ENCODE measurements at places on chromosomes 5 and 9. TPM values are rescaled to one million over a fixed set of nuclear protein-coding genes. Genes with fewer than 3 reads are reported as not detected.

The EIF4E1B gene
- polyA plus RNA-seq, result not detected

The SLC6A18 gene
- polyA plus RNA-seq, result not detected

The MSH3 gene
- polyA plus RNA-seq, result 12.6 TPM

The NIM1K gene
- polyA plus RNA-seq, result 0.16 TPM

The BARHL1 gene
- polyA plus RNA-seq, result not detected

The DMGDH gene
- polyA plus RNA-seq, result 0.54 TPM

The TMC1 gene
- not detected for polyA plus RNA-seq

The PCDHB8 gene
- not detected for polyA plus RNA-seq

The SAXO1 gene
- 0.10 TPM for polyA plus RNA-seq

The CRHBP gene
- not detected for polyA plus RNA-seq

The CATSPER3 gene
- 0.34 TPM for polyA plus RNA-seq

The WDR31 gene
- polyA plus RNA-seq, result 0.06 TPM

The IFNA13 gene
- polyA plus RNA-seq, result not detected

The SELENOP gene
- polyA plus RNA-seq, result 0.99 TPM

The FOXD1 gene
- polyA plus RNA-seq, result not detected

The CCL27 gene
- not detected for polyA plus RNA-seq

The CKMT2 gene
- not detected for polyA plus RNA-seq

The HK3 gene
- 0.09 TPM for polyA plus RNA-seq

The PCDHB4 gene
- polyA plus RNA-seq, result not detected

The IL13 gene
- not detected for polyA plus RNA-seq

The IFT74 gene
- 7.0 TPM for polyA plus RNA-seq

The FER gene
- polyA plus RNA-seq, result 5.7 TPM

The HARS2 gene
- 21.6 TPM for polyA plus RNA-seq

The ENTPD8 gene
- not detected for polyA plus RNA-seq

The CCNJL gene
- polyA plus RNA-seq, result not detected

The TYRP1 gene
- polyA plus RNA-seq, result not detected

The FSTL4 gene
- not detected for polyA plus RNA-seq

The KCNN2 gene
- not detected for polyA plus RNA-seq

The PCDHA8 gene
- not detected for polyA plus RNA-seq

The LTC4S gene
- 0.81 TPM for polyA plus RNA-seq

The NR4A3 gene
- 0.41 TPM for polyA plus RNA-seq

The SLC12A2 gene
- 3.3 TPM for polyA plus RNA-seq
